ENCODE measurements at places on chromosomes 5 and 9.

DNA sequence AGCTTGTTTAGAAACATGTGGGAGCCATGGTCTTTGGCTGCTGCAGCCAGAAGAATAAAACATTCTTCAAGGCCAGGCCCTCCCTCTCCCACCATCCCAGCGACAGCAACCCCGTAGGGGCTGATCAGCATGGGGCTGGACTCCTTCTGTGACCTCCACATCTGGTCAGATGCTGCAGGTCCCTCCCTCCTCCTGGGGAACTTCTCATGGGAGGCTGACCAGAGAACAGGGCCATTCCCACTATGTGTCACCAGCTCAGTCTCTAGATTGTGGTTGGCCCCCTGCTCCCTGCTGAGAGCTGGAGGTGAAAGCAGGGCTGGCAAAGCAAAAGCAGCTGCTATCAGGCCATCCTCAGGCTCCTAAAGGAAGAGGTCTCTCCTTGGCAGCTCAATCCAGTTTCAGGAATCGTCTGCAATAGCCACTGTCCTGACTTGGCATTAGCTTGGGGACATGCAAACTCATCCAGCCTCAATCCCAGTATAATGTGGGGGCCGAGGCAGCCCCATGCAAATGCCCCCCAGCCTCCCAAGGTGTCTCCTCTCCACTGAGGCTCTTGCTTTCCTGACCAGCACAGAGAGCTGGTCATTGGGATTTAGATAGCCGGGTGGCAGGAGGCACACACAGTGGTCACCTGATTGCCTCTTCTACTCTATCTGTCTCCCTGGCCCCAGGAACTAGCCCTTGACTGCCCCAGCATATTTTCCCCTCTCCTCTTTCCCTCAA is 81.5 kb downstream of the NRG2 start:
- no peak for DNase-seq

GRCh38 chr9:97632248-97632984 is 752 bp downstream of the TSTD2 start:
- DNase-seq = no peak

DNA sequence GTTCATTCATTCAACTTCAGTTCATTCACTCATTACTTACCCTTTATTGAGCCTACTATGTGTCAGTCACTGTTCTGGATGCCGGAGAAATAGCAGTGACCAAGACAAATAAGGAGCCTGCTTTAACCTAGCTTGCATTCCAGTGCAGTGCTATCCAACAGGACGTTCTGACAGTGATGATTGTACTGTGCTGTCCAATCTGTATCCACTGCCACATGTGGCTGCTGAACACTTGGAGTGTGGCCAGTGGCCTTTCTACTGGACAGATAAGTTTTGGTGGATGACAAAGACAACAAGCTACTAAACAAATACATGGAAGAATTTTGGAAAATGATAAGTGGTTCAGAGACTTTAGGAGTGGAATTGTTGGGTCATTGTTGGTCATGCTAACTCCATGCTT is 33.6 kb downstream of the SUB1 start:
- DNase-seq = no peak

- no peak for DNase-seq
Measured at GRCh38 chr5:129717751-129718310, 30.1 kb upstream of the MINAR2 start.

GRCh38 chr9:19701274-19701673 is 87.6 kb downstream of the SLC24A2 start:
- no peak for DNase-seq

DNA sequence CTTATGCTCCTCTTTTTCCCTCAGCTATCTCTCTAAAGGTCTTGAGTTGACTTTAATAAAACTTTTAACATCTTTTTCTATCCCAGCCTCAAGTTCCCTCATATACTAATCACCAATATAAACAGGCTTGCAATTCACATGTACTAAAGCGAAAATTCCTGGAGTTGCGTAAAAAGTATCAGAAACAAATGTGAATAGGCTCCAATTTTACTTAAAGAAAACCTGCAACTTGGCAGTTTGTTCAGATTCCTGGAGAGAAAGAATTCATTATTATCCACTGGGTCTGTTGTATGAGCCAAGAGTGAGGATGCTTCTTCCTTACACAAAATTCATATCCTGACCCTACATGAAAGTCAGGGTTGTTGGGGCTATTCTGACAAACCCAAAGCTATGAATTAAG is 384.2 kb downstream of the DTWD2 start:
- no peak for DNase-seq

DNA sequence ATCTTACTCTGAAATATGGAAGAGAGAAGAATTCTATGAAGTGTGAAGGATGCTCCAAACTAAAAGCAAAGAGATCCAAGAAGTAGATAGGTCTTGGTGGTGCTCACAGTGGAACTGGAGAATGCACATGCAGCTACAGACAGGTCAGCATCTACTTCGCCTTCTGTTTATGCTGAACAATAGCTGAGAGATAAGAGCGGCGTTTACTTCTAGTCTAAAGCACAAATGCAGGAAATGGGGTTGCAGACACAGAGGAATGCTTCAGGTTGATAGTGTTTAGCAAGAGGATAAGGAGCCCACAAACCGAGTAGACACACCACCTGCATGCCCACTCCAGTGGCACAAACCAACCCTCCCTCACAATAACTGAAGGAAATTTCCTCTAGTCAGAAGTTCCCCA is 180.0 kb upstream of the RGMB start:
- no peak for DNase-seq

- DNase-seq = no peak
Measured at GRCh38 chr9:78438211-78438610, 141.3 kb downstream of the PSAT1 start.

- no peak for DNase-seq
Measured at GRCh38 chr5:142976861-142977260, 206.7 kb downstream of the ARHGAP26 start.

DNA sequence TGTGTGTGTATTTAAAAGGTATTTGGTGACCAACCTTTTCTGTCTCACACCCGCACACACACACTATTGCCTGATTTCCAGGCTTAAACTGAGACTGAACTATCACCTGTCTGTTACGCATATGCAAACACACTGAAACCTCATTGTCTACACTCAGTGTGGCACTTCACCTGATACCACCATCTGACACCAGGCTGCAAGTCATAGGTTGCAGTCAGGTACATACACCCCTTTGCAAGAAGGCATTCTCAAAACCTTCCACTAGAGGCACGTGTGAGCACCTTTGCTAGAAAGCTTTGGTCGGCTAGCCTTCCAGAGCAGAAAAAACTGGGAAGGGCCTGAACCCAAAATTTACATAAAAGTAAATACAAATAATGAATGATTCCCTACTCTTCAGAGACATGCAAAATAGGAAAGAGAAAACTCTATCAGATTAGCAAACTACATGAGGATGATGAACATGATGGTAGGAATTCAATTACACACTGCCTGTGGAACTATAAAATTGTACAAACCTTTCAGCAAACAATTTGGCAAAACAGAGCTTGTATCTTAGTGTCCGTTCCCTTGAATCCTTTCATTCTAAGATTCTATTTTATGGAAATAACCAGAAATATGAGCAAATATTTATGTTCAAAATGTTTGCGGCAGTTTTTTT is 5.9 kb upstream of the FOXD1 start:
- DNase-seq = no peak

GRCh38 chr9:133904346-133905090 is 87.6 kb downstream of the VAV2 start:
- DNase-seq = no peak
